ENCODE measurements at places on chromosomes 3 and 15.

DNA sequence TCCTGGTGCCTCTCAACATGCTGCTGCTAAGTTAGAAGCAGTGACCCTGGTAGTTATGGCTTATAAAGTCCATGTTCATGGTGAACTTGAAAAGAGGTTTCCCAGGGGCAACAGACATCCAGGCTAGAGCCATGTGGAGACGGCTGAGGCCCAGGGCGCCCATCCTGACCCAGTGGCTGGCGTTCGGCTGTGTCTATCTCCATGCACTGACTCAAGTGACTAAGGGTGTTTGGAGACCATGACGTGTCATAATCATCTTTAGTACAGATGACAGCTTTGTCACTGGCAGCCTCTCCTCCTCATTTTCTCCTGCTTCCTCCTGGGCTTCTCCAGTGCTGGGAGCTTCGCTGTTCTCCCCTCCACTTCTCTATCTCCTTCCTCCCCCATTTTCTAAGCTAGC, 287.4 kb upstream of the LYSMD4 start:
- no peak for DNase-seq

GRCh38 chr15:99502182-99502581, 63.6 kb upstream of the MEF2A start:
- no peak for DNase-seq

GRCh38 chr3:51933471-51934138, 8.1 kb downstream of the RRP9 start:
- no peak for DNase-seq

DNA sequence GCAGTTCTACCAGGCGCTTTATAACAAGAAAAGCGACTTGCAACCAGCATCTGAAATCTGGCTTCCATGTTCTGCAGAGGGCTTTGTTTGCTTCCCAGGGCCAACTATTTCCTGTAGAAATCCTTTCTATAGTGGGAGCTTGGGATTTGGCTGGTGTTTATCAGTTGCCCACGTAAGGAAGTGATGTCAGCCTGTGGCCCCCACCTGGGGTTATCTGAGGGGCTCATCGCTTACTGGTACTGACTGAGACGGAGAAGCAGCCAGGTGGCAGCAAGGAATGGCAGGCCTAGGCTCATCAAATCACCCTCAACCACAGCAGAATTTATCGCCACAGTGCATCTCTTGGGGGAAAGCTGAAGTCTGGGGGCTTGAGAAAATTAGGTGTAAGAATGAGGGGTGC, 14.6 kb upstream of the CCR9 start:
- DNase-seq, result no peak

GRCh38 chr3:116129187-116129946, 315.9 kb downstream of the LSAMP start:
- no peak for DNase-seq

GRCh38 chr3:53196575-53197407, 35.8 kb downstream of the PRKCD start:
- no peak for DNase-seq

DNA sequence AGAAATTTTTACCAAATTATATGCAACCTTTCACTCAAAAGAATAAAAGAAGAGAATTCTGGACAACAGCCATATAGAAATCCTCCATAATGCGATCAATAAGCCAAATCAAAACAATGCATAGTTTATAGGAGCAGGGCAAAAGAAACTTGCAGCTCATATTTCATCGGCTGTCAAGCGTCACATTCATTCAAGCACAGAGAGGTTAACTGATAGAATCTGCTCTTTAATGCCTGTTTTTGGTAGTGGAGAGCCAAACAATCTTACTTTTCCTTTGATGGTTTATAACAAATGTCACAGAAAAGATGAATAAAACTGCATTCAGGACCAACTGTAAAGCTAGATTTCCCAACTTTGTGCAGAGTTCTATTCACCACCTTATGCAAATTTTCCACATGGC, 35.4 kb downstream of the PRTG start:
- no peak for DNase-seq

GRCh38 chr3:27089645-27090044, 279.5 kb downstream of the NEK10 start:
- DNase-seq, result no peak

All from retinal pigment epithelial cell (primary cell).